H1 (cell line): ENCODE measurements at places on chromosomes 3 and 15. TPM values are rescaled to one million over a fixed set of nuclear protein-coding genes. Genes with fewer than 3 reads are reported as not detected.
A peak's percentile ranks its signal among the peaks of the same experiment; 100 is the strongest.

GRCh38 chr3:50530001-50530970 lies 26.9 kb upstream of the CACNA2D2 start:
- DNase-seq: peak; percentile 68

- DNase-seq: no peak
Measured at GRCh38 chr3:191641789-191642188, 180.8 kb downstream of the PYDC2 start.

DNA sequence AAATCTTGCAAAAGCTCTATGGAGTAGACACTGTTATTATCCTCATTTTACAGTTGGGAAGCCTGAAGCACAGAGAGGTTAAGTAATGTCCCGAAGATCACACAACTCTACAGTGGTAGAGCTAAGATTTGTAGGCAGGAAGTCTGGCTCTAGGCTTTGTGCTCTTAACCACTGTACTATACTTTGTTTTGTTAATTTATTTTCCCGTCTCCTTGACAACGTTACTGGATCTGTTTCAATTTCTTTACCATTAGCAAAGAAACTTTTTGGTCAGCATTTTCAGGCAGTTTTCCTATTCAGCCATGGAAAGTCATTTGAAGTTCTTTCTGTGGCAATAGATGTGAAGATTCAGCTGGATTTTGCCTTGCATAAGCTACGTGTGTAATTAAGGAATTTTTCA lies 51.7 kb downstream of the OTOL1 start:
- DNase-seq: no peak

DNA sequence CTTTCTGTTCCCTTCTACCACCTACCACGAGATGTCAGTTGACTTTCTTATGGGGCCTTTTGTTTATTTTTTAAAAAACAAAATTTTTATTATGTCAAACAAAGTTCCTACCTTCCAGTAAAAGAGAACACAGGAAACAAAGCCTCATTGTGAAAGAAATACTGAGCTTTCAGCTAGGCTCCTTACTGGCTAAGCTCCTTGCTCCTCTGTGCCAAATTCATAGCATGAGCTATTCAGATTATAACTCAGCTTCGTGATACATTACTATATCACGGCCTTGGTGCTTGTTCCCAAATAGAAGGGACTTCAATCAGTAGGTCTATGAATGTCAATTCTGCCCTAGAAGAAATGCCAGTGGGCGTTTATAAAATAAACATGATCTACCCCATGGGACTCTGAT lies 145.8 kb upstream of the CHRM5 start:
- DNase-seq: no peak

- DNase-seq: no peak
Measured at GRCh38 chr3:57150113-57150581, 15.0 kb downstream of the IL17RD start.

GRCh38 chr3:152583963-152584362 lies 251.0 kb upstream of the P2RY1 start:
- no peak for DNase-seq

GRCh38 chr3:127461286-127461910 lies 129.1 kb downstream of the TPRA1 start:
- DNase-seq: no peak

DNA sequence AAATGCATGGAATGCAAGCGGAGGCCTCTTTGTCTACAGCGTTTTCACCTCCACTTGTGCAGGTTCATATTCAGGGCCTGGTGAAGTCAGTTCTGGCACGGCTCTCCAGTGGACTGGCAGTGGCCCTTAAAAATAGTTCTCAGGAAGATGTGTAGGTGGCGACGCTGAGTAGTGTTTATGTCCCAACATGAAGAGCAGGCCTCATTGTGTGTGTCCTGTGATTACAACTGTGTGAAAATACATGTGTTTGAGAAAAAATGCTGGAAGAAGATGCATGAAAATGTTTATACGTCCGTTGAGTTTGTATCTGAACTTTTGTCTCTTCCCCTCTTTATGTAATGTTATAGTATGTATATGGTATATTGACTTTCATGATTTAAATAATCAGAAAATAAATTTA lies 7.2 kb downstream of the LIPC start:
- no peak for DNase-seq

GRCh38 chr15:64274341-64274950 lies 81.5 kb downstream of the CSNK1G1 start:
- no peak for DNase-seq

- no peak for DNase-seq
Measured at GRCh38 chr3:15360788-15361493, 28.6 kb upstream of the SH3BP5 start.

DNA sequence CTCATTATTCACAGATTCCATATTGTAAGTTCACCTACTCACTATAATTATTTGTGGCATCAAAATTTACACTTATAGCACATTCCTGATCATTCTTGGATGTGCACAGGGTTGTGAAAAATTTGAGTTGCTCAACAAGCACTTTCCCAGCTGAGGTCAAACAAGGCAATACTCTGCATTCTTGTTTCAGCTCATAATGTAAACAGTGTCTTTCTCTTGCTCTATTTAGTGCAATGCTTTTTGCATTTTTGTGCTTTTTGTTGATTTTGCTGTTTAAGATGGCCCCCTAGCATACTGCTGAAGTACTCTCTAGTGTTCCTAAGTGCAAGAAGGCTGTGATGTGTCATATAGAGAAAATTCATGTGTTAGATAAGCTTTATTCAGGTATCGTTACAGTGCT lies 66.7 kb upstream of the TNIK start:
- no peak for DNase-seq

- DNase-seq: no peak
Measured at GRCh38 chr3:86208772-86209171, 782.2 kb downstream of the VGLL3 start.

GOLGA8N gene
- total RNA-seq: 0.63 and 0.99 TPM in 2 replicates

LEKR1 gene
- total RNA-seq: not detected in 2 replicates

CNTN4 gene
- total RNA-seq: 2.2 and 3.3 TPM in 2 replicates

SCN11A gene
- 0.10 and 0.11 TPM in 2 replicates for total RNA-seq
